NCI-H2029 treated with DMSO at 0.1 percent for 48 hours (cell line): ENCODE measurements at places on chromosomes 16 and 17.

- no peak for DNase-seq
Observed at GRCh38 chr17:44360826-44361225, 2.8 kb downstream of the FAM171A2 start.

DNA sequence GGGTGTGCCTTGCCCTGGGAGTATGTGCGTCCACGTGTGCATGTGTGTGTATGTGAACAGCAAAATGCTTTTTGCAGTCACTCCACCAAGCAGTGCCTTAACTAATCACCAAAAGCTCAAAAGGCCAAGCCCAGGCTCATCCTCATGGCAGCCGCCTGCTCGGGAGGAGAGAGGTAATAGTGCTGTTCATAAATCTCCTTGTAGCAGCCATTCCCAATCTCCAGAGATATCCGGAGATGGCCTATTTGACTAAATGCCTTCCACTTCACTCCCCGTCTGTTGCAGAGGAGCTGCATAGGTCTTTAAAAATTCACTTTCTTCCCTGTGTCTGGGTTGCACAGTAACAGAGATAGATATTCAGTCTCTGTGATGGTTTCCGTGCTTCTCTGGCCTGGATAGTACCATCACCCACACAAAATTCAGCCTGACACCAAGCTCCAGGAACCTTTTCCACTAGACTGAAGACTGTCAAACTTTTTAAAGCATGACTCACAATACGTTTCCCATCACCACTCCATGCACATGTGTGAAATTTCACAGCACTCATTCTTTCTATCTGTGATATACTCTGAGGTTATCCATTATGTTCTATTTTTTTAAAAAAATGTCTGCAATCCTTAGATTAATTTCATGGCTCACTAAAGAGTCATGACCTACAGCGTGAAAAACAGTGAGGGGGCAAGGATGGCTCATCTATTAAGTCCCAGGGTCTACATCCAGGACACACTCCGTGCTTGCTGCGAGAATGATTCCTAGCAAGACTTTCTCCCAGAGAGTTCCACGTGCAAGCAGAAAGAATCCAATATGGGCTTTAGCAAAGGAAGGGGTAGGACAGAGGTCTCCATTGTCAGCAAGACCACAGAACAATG, 357.8 kb downstream of the GRIN2A start:
- DNase-seq, result no peak

GRCh38 chr16:70380248-70380918, 33.7 kb downstream of the DDX19A start:
- no peak for DNase-seq

DNA sequence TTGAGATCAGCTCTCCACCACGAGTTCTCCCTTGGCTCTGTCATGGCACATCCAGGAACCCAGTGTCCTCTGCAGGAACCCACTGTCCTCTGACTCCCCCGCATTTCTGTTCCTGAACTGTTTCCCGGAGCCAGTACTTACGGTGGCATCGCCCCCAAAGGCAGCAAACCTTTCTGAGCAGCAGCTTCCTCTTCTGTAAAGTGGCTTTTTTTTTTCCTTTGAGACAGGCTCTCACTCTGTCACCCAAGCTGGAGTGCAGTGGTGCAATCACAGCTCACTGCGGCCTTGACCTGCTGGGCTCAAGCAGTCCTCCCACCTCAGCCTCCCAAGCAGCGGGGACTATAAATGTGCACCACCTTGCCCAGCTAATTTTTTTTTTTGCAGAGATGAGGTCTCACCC, 32.2 kb downstream of the NAGPA start:
- DNase-seq, result no peak

DNA sequence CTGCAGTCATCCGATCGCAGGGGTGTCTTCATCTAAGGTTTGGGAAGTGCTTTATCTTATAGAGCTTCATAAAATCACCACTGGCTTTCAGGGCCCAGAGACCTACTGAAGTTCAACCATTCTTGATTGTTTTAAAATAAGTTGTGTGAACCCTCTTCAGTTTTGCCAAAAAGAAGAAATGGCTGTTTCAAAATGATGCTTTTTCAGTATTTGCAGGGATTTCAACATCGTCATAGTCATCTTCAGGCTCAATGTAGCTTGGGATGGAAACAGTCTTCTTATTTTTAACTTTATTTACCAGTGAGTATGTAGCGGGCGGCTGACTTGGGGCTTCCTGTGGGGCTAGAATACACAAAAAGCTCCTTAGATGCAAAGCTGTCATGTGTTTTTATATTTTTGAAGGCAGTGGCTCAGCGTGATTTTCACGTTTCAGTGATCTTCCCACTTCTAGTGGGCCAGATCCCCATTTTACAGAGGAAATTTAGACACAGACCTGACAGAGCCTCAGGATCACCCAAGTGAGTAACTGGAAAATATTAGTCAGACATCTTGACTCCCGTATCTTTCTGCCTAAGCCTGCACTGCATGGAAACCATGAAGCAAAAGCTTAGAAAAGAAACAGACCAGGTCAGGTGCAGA, 19.1 kb upstream of the ZNF594 start:
- no peak for DNase-seq

- peak; percentile 84 for DNase-seq
Observed at GRCh38 chr16:3457434-3458252, 14.2 kb downstream of the NAA60 start.

DNA sequence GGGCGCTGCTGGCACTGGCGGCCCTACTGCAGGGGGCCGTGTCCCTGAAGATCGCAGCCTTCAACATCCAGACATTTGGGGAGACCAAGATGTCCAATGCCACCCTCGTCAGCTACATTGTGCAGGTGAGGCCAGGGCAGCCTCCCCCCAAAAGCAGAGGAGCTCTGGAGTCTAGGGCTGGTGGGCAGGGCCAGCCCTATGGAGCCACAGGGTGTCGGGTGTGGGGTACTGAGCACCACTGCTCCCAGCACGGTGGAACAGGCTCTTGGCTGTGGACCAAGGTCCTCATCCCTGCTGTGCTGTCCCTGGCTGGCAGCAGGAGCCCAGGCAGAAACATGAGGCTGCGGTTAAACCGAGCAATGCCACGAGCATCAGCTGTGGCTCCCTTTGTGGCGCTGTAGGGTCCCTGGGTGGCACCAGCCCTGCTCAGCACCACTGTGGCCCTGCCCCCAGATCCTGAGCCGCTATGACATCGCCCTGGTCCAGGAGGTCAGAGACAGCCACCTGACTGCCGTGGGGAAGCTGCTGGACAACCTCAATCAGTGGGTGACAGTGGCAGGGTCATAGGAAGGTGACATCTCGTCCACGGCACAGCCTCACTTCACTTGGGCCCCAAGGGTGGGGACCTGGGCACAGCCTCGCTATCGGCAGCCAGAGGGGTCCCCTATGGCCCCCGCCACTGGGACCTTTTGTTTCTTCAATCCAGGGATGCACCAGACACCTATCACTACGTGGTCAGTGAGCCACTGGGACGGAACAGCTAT, 1.1 kb downstream of the DNASE1 start:
- no peak for DNase-seq

- DNase-seq, result no peak
Observed at GRCh38 chr16:67245186-67245585, 2.1 kb downstream of the FHOD1 start.

DNA sequence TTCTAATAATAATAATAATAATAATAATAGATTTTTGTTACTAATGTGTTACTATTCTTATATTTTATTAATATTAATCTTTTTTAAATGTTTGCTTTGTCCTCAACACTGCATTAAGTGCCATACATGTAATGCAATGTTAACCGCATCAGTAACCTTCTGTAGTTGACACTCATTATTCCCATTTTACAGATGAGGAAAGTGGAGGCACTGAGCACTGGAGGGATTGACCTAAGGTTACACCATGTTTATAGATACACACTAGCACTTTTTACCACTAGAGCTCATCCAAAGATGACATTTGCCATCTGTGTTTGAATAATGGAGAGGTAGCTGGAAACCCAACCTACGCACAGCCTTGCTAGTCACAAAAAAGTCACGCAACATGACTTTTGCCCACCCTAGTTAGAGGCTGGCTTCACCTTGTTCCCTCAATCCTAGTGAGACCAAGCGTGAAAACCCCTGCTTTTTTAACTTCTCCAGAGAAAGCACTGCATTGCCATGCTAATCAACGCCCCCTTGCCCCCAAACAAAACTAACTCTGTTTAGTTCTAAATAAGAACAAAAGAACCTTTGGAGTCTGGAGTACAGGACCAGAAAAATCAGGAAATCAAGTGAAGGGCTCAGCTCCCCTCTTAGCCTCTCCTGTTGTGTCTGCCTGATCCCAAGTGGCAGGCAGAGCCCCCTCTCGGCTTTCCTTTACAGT, 2.3 kb downstream of the ARSG start:
- no peak for DNase-seq

DNA sequence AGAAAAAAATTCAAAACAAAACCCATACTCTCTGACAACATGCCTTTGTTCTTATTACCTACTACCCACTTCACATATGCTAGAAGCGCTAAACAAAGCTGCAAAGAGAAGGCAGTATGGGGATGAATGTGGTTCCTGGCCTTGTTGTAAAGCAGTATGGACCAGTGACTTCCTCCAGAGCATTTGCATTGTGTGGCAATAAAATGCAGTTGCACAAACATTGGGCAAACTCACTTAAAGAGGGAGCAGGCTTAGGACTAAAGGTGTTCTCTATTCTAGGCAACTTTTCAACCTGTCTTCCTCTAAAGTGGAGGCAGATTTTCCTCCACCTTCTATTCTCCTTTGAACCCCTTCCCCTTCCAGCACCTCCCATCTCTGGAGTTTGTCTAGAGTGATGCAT, 17.1 kb downstream of the TMIGD1 start:
- DNase-seq, result no peak

DNA sequence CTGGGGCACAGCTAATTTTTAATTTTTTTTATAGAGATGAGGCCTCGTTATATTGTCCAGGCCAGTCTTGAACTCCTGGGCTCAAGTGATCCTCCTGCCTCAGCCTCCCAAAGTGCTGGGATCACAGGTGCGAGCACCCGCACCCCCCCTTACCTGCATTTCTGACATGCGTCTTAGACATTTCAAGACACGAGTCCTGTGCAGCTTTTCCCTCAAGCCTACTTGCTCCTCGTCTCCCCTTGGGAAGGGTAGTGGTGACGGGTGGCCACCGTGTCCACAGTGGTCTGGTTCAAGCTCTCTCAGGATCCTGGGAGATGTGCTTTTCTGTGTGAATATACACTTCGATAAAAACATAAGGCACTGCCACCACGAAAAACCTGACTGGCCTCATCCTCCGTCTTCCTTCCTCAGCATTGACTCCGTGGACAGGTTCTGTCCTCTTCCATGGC, 9.6 kb downstream of the CANT1 start:
- DNase-seq, result no peak

DNA sequence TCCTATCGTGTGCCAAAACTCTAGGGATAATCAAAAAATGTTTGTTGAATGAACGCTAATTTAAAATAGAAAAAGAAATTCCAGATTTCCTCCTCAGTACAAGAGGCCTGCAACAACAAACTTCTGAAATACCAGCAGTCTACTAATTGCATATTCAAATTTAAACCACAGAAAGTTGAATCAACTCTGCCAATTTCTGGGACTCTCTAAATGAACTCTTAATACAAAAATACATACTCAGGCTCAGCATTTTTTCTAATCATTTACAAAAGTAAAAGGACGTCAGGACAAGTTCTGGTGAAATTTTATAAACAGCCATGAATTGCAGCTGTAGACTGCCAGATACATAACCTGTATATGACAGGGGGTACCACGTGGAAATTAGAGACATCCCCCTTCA, 49.0 kb downstream of the KANSL1 start:
- no peak for DNase-seq

- no peak for DNase-seq
Observed at GRCh38 chr17:49180998-49181635, 29.3 kb downstream of the GNGT2 start.

GRCh38 chr17:49548051-49548505, 27.6 kb upstream of the NXPH3 start:
- DNase-seq, result no peak

DNA sequence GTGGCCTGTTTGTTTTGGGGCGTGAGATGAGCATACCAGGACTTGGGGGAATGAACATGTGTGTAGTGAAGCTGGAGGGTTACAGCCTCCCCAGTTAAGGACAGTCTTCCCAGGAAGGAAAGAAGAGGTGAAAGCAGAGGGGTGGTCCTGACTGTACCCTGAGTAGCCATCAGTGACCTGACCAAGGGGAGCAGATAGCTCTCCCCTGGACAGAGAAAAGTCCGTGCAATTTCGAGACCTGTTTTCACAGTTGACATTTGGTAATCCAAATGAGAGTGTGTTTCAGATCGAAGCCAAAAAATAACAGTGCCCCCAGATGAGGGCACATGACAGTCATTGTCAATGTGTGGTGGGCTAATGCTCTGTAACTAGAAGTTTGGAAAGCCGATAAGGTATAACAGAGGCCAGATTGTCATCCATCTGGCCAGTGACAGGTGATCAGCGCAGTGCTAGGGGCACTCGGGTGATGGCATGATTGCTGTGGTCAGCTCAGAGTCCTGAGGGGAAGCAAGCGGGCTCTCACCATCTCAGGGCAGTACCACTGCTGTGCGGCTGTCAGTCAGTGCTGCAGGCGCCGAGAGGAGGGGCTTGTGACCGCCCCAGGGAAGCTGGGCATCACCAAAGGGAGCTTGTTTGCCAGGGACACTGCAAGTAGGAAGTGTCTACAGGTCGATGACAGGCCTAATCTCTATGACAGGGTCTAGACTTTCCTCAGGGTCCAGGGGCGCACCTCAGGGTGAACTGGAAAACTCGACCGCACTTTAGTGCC, 1.1 kb upstream of the NME2 start:
- DNase-seq, result no peak

- DNase-seq, result no peak
Observed at GRCh38 chr17:27576477-27577083, 54.4 kb upstream of the LGALS9 start.

DNA sequence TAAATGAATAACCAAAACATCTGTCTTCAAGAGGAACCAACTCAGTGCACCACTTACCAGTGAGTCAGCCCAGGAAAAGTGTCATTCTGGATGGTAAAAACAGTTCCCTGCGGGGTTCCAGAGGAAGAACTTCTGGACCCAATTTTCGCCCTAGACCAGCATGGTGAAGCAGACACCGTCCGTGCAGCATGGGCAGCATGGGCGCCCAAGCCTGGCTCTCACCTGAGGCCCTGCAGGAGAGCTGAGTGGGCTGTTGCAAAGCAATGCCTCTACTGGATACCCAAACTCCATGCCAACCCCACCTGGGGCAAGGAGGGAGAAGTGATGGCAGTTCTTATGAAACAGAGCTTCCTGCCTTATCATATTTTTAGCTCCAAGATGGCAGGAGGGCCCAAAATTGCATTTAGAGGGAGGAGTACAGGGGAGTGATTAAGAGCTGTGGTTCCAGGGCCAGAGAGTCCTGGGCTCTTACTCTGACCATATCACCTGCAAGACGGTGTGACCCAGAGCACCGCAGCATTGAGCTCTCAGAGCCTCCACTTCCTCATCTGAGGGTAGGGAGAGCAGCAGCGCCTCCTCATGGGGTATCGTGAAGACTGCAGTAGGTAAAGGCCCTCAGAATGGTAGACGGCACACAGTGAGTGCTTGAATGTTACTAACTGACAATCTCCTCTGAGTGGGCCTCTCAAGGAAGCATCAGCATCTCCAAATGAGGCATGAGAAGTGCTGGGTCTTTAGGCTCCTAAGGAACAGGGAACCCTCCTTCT, 16.6 kb upstream of the INPP5K start:
- no peak for DNase-seq
